Stimulated activated CD8-positive, alpha-beta memory T cell treated with anti-CD3 and anti-CD28 coated beads, Interleukin-7, amount 100 ng/mL, for 4 hours (primary cell): ENCODE measurements at places on chromosomes 13 and 19.
A peak's percentile ranks its signal among the peaks of the same experiment; 100 is the strongest.

DNA sequence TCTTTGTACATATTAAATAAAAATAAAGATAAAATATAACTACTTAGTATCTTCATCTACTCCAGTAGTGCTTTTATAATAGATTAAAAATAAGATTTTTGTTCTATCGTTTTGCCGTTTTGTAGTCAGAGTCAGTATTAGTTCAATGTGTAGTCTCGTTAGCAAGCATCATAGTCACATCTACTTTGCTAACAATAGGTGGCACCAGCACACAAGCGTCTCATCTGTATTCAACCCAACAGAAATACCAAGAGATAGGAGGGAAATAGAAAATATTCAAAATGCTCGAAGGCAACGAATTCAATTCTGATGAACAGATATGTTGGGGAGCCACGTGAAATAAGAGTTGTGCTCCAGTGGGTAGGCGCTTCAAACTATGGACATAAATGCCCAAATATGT, 21.4 kb upstream of the MICU2 start:
- no peak for DNase-seq

DNA sequence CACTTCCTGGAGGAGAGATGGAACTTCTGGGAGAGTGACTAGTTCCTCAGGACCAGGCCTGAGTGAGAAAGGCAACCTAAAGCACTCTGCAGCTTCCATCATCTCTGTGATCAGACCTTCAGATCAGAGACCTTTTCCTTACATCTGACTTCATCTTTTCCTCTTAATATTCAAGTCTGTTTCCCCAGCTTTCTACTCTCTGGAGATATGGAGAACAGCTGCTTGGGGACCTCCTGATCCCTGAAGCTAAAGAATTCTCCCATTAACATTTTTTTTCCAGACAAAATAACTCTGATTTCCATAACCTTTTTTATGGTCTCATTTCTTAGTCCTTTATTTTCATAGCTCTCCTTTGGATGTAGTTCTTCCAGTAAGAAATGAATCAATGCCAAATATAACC, 133.4 kb upstream of the FNDC3A start:
- no peak for DNase-seq

GRCh38 chr13:75968103-75968838, 332.1 kb downstream of the LMO7 start:
- DNase-seq, result no peak

GRCh38 chr13:93029536-93029935, 197.1 kb upstream of the GPC6 start:
- no peak for DNase-seq

DNA sequence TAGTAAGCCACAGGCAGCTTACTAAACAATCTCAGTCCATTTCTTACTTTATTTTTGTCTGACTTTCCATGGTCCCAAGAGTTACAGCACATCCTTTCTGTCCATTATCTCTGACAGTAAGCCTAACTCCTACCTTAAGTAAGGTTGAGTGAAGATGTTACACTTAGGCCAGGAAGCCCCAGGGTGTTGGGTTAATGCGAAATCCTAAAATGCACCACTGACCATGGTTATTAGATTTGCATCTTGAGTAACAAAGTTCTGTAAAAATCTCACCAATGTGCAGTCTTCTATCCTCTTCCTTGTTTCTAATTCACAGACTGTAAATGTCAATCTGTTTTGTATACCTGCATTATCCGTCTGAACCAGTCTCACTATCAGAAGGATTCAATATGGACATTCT, 462.5 kb downstream of the FGF14 start:
- no peak for DNase-seq

DNA sequence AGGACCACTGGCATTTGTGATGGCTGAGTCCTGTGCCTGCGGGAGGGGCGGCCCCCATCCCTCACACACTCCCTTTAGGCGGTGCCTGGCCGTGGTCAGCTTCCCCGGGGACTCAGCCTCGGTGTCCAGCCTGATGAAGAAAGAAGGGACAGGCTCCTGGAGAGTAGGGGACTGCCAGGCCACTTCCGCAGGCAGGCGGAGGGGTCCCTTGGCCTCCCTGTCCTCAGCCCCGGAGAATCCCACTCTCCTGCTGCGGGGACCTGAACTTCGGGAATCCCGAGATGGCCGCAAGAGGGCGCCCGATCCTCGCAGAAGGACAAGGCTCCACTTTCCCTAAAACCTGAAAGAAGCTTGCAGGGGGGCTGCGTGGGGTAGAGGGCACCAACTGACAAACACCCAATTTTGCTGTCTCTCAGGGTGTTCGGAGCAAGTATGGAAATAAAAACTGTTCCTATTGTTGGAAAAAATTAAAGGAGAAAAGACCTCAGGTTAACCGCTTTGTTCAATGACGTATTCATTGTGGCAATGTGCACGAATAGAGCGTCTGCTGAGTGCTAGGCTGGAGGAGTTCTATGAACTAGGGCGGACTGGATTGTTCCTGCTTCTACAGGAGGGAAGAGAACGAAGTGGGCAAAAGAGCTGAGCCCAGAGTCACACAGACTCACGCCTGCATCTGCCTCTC, 297.3 kb downstream of the ZNF536 start:
- peak; percentile 7 for DNase-seq

DNA sequence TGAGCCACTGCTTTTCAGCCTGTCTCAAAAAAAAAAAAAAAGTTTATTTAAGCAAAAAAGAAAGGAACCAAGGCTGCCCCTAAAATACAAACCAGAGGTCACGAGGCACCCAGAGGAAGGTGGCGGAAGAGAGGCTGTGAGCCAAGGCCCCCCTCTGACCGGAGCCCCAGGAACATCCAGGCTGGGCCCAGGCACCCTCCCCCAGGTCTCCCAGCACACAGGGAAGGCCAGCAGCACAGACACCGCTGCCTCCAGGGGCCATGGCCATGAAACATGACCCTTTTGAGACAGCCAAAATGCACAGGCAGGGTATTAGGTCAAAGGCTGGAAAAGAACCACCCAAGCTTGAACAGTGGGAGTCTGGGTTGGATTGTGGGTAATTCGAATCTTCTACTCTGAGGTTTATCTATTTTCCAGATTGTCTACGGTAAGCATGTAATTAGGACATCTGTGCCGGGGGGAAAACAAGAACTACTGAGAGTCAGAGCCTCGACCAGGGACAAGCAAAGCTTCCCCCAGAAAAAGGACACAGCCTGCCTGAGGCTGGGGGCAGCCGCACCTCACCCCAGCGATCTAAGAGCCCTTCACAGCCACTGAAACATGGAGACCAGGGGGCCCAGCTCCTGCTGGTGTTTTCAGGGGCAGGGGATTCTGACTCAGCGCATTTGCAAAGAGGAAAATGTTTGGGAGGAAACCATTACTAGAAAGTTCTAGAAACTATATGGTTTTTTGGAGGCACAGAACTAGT, 8.4 kb downstream of the PEX11G start:
- no peak for DNase-seq

GRCh38 chr19:48874303-48875135, 2.3 kb downstream of the PPP1R15A start:
- DNase-seq, result no peak

- no peak for DNase-seq
Measured at GRCh38 chr19:5046339-5047039, 77.6 kb downstream of the KDM4B start.

GRCh38 chr13:111944171-111944583, 122.8 kb upstream of the SOX1 start:
- no peak for DNase-seq

DNA sequence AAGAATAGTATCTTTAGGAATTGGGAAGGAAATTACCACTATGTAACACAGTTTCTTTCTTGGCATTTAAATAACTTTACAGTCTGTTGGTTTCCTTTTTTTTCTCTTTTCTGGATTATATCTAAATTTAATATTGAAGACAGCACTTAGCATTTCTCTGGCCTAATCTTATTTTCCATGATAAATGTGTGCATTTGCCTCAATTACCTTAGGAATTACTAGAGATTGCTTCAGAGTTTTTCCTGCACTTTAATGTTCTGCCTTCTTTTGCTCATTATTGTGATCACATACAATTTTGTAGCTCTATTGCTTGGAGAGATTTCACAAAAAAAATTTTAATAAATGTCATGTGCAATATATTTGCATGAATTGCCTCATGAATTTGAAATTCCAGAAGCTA, 25.1 kb downstream of the DCT start:
- no peak for DNase-seq

- DNase-seq, result no peak
Measured at GRCh38 chr13:75366380-75367280, 115.3 kb downstream of the TBC1D4 start.

DNA sequence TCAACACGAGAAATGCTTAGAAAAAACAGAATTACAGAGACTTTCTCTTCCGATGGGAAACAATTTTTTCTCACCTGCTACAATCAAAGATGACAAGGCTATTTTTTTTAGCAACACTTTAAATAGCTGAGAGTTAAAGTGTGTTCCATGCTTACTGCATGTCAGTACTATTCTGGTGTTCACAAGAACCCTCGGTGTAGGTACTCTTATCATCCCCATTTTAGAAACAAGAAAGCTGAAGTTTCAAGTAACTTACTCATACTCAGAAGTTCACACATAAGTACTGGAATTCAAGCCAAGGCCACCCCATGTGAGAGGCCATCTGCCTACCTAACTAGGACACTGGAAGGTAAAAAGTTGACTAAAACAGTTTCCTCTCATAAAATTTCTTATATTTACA, 9.0 kb upstream of the TNFRSF19 start:
- no peak for DNase-seq

DNA sequence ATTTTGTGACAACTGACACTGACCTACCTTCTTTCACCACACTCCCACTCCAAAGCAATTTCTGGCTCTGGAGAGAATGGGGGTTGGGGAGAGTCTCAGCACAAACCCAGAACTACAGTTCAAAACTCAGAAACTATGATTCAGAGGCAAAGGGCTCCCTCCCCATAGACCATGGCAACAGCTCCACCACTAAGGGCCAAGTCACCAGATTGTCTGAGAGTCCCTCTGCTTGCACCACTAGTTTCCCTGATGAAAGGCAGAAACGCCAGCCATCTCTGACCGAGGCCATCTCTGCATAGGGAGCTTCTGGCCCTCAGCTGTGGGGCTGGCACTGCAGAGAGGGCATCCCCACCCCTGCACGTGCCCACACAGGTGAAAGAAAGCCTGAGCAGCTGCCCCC, 112.4 kb upstream of the VSTM2B start:
- DNase-seq, result no peak

DNA sequence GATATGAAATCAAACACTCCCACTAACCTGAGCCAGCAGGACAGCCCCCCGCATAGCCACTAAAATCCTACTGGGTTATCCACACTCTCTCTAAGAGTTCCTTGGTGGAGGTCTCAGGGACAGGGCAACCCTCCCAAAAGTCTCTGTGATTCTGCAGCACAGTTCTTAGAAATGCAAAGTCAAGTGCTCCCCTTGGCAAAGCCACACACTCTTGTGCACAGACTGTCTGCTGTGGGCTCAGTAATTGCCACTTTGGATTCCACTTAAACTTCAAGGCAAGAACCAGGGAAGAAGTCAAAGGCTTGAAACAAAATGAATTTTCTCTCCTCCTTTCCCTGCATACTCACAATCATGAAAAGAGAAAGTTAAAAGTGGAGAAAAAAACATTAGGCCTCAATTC, 61.5 kb downstream of the DOCK9 start:
- no peak for DNase-seq

- DNase-seq, result no peak
Measured at GRCh38 chr13:70170689-70171088, 62.4 kb upstream of the KLHL1 start.

GRCh38 chr19:51030631-51031030, 4.2 kb downstream of the KLK12 start:
- DNase-seq, result no peak

- no peak for DNase-seq
Measured at GRCh38 chr19:17246681-17247425, 1.1 kb upstream of the NR2F6 start.

DNA sequence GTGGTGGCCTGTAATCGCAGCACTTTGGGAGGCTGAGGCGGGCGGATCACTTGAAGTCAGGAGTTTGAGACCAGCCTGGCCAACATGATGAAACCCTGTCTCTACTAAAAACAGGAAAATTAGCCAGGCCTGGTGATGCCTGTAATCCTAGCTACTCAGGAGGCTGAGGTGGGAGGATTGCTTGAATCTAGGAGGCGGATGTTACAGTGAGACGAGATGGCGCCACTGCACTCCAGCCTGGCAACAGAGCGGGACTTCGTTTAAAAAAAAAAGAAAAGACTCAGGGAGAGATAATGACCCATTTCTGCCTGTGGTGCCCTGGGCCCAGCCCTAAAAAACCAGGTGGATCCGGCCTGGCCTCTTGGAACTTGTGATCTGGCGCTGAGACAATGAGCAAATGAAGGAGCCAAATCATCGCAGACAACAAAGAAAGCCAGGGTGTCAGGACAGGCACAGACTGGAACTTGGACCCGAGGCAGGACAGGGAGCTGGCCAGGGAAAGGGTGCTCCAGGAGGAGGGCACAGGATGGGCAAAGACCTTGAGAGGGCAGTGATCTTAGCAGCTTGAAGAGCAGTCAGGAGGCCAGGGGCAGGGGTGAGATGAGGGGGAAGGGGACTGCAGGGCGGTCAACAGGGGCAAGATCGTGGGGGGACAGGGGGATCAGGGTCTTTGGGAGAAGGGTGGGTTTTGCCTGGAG, 962 bp upstream of the JAK3 start:
- DNase-seq, result no peak

GRCh38 chr13:40438022-40438680, 228.3 kb downstream of the FOXO1 start:
- DNase-seq, result no peak

DNA sequence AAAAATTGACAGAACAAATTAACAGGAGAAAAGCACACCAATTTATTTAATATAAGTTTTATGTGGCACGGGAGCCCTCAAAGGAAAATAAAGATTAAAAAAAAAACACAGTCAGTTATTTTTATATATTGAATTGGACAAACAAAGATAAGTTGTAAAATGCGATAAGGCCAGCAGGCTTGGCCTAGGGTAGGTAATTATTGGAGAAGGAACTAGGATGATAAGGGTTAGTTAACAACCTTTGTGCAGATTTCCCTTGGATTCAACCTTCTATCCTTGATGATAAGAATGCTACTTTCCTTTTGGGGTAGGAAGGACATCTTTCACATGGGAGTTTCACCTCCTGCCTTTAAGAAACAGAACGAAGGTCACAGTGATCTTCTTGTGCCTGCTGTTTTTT, 252.8 kb downstream of the SHISA2 start:
- DNase-seq, result no peak

DNA sequence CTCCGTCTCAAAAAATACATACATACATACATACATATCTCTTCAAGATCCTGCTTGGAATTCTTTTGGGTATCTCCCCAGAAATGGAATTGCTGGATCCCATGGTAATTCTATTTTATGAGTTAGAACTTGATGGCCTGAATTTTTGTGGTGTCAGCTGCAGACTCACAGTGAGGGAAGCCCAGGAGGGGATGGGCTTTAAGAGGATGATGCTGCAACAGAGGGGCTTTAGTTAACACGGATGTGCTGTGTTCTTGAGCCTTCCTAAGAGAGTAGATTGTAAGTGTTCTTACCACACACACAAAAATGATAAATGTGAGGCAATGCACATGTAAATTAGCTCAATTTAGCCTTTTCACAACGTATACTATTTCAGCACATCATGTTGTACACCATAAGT, 31.8 kb downstream of the CACNG6 start:
- no peak for DNase-seq
